CD4-positive, alpha-beta T cell treated with Interleukin-1 beta for 1 hour (primary cell): ENCODE measurements at places on chromosomes 5 and 9.

DNA sequence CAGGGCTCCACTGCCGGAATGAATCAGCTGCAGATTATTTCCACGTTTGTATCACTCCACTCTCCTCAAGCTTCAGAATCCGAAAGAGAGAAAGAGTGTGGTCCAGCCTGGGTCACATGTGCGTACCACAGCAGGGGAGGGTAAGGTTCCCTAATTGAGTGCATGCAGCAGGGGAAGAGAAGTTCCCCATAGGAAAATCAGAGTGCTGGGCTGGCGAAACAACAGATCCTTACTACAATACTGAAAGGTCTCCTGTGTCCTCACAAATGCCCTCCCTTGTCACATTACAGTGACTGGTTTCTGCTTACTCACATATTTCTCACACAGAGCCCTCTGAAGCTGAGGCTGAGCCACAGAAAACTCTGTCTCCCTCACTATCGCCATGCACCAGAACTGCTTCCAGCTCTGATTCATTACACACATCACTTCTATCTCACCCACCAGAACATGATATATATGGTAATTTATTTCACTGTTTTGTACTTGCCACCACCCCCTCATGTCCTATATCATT is 532.2 kb upstream of the TUSC1 start:
- no peak for DNase-seq

DNA sequence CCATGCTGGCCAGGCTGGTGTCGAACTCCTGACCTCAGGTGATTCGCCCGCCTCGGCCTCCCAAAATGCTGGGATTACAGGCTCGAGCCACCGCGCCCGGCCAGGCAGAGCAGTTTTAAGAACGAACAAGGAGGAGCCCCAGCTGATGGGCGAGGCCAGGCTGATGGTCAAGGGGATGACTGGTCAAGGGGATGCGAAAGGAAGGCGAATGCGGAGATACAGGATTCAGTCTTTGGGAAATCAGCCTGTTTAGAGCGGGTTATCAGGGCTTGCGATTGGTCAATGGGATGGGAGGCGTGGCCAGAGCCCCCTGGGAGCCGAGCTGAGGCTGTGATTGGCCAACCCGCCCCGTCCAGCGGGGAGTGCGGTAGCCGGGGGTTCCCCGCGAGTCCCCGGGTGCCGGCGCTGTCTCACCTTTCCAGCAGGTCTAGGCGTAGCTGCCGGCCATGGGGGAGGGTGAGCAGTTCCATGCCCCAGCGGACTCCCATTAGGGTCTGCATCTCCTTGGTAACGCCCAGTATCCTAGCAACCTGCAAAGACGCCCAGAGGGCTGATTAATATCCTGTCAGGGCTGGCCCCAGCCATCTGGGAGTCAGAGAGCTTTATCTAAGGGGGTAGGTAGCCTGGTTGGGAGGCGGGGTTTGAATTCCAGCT is 7.5 kb upstream of the TOR2A start:
- no peak for DNase-seq

GRCh38 chr5:6407558-6408259 is 29.4 kb upstream of the MED10 start:
- no peak for DNase-seq

- no peak for DNase-seq
Measured at GRCh38 chr5:81140441-81140840, 92.7 kb upstream of the CKMT2 start.

GRCh38 chr9:78559449-78559885 is 262.5 kb downstream of the PSAT1 start:
- DNase-seq = no peak

DNA sequence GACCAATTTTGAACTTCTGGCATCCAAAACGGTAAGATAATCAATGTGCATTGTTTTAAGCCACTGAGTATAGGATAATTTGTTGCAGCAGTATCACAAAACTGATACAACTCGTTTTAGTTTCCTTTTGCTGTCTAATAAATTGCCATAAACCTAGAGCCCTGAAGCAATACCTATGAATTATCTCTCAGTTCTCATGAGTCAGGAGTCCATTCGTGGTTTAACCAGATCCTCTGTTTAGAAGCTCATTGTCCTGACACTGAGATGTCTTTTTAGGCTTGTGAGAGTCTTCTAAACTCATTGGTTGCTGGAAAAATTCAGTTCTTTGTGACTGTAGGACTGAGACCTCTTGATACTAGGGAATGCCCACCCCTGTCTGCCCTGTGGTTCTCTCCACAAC is 262.9 kb downstream of the SEMA5A start:
- DNase-seq = no peak

DNA sequence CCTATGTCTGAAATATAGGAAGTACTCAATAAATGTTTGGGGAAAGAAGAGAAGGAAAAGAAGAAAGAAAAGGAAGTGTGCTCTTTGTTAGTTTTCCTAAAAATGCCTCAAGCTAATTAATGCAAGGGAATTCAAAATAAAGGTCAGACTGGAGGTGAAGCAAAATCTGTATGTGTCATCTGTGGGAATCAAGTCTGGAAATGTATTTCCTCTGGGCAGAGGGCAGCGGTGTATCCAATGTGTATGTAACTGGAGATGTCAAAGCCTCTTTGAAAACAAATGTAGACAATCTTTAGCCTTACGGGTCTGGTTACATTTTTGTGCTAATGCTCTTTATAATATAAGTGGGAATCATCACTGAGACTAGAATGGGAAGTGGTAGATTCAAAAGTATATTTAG is 471.4 kb downstream of the MAN2A1 start:
- no peak for DNase-seq

GRCh38 chr5:7855611-7856010 is 4.7 kb upstream of the CFAP90 start:
- DNase-seq = no peak

- DNase-seq = no peak
Measured at GRCh38 chr5:1134478-1134877, 22.6 kb upstream of the SLC12A7 start.

- DNase-seq = no peak
Measured at GRCh38 chr9:135437259-135437658, 42.3 kb upstream of the PPP1R26 start.

DNA sequence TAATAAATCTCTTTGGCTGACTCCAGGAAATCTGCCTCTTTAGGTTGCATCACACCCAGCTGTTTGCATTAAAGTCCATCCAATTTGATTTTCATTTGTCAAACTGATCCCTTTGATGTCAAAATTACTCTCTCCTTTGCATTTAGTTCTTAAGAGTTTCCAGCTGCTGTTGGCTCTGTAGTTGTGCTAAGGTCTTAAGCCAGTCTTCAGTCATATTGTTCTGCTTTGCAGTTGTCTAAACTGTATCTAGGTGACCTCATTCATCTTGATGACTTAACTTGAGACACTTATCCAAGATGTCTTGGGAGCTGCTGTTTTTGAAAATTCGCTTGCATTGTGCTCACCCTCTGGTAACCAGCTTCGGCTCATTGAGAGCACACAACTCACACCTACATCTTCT is 386.9 kb upstream of the TLE4 start:
- DNase-seq = no peak

GRCh38 chr5:177310757-177311391 is 824 bp downstream of the MXD3 start:
- peak; percentile 58 for DNase-seq

GRCh38 chr5:164358531-164359259 is 853.3 kb downstream of the MAT2B start:
- DNase-seq = no peak

- DNase-seq = no peak
Measured at GRCh38 chr5:150149618-150150017, 6.0 kb downstream of the PDGFRB start.

- DNase-seq = no peak
Measured at GRCh38 chr5:61951295-61951694, 354.7 kb upstream of the KIF2A start.

GRCh38 chr9:128886211-128886891 is 4.4 kb downstream of the LRRC8A start:
- no peak for DNase-seq

GRCh38 chr5:151281001-151281639 is 22.4 kb downstream of the SLC36A3 start:
- DNase-seq = no peak

- DNase-seq = peak; percentile 8
Measured at GRCh38 chr5:73796164-73797131, 170.5 kb downstream of the ARHGEF28 start.

DNA sequence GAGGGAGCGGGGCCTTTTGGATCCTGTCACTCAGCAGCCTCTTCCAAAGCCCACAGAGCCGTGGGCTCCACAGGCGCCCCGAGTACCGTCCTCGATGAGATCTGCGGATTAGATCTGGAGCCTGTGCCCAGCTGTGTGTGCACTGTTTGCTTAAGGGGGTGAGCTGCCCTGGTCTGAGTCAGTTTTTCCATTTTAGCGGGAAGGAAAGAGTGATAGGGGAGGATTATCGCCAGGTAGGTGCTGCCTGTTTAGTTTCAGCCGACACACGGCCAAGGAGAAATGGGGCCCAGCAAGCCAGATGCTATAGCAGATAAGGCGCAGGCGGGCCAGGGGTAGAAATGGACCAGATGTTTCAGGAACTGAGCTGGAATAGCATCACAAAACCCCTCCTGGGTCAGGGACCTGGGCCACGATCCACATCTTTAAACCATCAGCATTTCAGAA is 18.1 kb downstream of the COL5A1 start:
- DNase-seq = no peak

- DNase-seq = no peak
Measured at GRCh38 chr9:35892051-35892450, 14.0 kb upstream of the HRCT1 start.

GRCh38 chr5:94082405-94082804 is 341.0 kb upstream of the POU5F2 start:
- DNase-seq = no peak
